NCI-H510A treated with DMSO at 0.1 percent for 48 hours (cell line): ENCODE measurements at places on chromosomes 1 and 21.

GRCh38 chr1:95073446-95073845, 695 bp upstream of the ALG14 start:
- DNase-seq, result no peak

GRCh38 chr1:45585496-45586075, 1.7 kb downstream of the NASP start:
- no peak for DNase-seq

DNA sequence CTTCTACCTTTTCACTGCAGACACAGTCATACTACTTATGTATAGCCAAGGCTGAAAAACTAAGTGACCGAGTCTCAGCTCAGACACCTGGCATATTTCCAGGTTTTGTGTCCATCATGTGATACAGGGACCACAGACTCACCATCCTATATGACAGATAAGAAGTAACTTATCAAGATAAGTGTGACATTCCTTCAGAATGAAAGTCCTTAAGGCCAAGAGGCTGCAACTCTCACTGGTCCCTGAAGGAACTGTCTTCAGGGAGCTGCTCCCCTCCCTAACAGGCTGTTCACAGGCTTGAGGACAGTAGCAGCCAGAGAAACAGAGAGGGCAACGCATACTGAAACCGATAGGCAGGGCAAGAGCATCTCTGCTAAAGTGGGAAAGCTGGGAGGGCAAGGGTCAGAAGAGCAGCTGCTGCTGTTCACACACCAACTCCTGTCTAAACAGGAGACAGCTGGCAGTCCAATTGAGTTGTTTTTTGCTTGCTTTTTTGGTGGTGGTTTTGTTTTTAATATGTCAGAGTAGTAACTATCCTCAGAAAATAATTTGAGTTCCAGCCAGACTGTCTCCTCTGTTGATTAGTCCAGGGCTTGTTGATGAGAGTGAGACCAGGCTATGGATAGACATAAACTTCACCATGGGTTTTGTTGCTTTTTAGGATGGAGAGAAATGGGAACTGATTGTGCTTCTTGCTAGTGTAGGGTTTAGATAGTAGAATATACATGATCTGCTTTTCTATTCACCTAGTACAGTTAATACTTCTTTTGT, 67.7 kb downstream of the MACF1 start:
- peak; percentile 100 for DNase-seq

GRCh38 chr1:227734546-227734855, 601 bp downstream of the JMJD4 start:
- no peak for DNase-seq

DNA sequence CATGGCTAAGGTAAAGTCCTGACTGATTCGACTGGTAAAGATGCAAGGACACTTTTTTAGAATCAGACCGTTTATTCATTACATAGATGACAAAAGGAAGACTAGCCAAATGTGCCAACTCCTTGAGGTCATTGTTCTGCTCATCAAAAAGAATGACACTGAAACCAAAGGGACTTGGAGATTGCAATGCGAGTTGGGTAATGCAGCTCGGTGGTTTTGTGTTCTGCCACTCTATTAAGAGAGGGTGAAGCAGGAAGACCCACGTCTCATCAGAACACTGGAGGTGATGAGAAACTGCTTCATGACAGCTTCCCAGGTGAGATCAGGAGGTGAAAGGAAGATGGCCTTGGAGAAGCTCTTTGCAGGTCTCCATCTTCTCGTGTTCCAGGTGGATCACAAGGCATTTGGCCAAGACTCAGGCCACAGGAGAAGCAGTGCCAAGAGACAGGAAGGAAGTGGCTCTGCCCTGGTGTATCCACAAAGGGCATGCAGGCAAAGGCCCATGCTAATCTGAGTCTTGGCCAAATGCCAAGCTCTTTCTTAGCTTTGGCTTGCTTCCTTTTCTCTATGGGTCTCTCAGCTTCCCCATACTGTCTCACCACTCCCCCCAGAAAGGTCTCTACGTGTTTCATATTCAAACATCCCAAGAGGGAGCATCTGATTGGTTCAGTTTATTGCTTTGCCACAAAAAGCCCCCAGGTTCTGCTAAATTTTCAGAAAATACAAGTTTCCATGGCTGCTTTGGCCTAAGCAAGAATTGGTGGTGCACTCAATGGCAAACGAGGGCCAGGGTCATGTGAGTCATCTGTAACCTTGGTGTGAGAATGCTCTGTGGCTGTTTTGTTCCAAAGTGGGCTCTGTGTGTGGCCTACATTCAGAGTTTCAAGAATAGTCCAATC, 5.7 kb upstream of the CCT8 start:
- DNase-seq, result no peak

DNA sequence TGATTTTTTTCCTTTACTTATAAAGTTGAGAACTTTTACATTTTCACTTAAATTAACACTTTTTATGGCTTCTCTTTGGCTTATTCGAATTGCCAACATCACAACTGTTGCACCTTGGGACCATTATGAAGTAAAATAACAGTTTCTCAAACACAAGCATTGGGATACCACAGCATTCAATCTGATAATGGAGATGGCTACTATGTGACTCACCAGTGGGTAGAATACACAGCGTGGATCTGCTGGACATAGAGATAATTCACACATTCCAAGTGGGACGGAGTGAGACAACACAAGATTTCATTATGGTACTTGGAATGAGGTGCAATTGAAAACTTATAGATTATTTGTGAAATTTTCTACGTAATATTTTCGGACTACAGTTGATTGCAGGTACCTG, 68.0 kb downstream of the ADAMTS1 start:
- DNase-seq, result no peak

GRCh38 chr1:94602316-94602715, 60.8 kb upstream of the F3 start:
- no peak for DNase-seq

DNA sequence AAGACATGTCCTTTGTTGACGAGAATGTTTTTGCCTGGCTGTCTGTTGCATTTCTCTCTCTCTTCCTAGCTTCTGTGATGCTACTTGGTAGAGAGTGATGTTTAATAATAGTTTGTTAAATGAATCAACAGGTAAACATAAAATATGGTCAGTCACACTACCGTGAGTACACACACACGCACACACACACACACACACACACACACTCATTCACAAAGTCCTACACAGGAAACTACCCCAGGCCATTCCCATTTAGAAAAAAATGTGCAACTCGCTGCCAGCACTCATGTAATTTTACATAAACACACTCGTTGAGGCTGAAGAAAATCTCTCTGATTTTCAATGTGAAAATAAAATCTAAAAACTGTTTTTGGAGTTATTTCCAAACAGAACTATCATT, 38.7 kb downstream of the RUNX1 start:
- no peak for DNase-seq

DNA sequence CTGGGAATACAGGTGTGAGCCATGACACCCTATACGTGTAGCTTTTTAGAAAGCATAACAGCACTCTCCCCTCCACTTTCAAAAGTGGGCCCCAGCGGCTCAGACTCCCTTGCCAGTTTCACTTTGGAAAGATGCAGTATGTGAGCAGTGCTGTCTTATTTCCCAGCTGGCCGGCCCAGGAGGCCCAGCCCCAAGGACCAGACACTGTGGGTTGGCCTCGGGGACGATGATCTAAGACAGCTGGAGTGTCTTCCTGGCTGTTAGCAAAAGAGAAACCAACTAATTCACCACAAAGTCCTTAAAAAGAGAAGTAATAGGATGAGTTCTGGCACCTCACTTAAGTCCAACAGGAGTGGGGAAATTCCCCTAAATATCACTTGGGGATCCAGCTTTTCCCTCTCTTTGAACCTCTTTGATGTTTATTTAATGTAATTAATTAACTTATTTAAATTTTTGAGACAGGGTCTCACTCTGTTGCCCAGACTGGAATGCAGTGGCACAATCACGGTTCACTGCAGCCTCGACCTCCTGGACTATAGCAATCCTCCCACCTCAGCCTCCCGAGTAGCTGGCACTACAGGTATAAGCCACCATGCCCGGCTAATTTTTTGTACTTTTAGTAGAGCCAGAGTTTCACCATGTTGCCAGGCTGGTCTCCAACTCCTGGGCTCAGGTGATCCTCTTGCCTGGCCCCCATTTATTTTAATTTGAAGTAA, 17.6 kb upstream of the CLIC4 start:
- no peak for DNase-seq

- no peak for DNase-seq
These were observed 6.9 kb upstream of the RAB7B start for GRCh38 chr1:206010060-206010459.

- peak; percentile 9 for DNase-seq
These were observed 413.4 kb downstream of the HLX start for GRCh38 chr1:221292652-221293051.

GRCh38 chr1:5125208-5125607, 470.8 kb downstream of the AJAP1 start:
- DNase-seq, result no peak

DNA sequence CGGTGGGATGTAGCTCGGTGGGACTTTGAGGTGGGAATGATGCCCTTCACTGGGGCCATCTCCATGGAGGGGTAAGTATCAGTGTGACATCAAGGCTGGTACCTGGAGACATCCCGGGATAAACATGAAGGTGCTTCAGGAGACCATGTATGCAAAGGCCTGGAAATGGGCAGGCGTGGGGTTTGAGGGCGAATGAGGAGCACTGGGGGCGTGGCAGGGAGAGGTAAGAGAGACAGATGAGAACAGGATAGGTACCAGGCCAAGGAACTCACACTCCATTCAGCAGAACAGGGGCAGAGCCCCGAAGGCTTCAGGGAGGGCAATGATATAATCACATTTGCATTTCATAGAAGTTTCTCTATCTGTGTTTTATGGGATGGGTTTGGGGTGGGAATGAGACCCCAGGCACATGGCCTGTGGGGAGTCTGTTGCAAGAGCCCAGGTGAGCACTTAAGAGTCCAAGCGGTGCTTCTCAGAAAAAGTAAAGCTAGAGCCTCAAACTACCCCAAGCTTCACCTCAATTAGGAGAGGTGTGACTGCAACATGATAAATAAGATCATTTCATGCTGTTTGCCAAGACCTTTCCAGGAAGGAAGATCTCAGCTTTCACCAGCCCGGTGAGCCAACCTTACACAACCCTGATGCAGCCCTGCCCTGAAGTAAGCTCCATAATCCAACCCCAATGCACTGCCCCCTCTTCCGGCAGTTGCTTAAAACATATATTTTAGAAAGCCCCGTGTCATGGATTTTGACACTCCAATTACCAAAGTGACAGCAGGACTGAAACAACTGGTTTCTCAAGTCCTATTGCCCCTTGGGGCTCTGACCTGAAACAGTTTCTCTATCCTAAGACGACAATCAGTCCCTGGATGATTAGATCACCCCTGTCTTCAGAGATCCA, 7.4 kb downstream of the S100A9 start:
- DNase-seq, result no peak

DNA sequence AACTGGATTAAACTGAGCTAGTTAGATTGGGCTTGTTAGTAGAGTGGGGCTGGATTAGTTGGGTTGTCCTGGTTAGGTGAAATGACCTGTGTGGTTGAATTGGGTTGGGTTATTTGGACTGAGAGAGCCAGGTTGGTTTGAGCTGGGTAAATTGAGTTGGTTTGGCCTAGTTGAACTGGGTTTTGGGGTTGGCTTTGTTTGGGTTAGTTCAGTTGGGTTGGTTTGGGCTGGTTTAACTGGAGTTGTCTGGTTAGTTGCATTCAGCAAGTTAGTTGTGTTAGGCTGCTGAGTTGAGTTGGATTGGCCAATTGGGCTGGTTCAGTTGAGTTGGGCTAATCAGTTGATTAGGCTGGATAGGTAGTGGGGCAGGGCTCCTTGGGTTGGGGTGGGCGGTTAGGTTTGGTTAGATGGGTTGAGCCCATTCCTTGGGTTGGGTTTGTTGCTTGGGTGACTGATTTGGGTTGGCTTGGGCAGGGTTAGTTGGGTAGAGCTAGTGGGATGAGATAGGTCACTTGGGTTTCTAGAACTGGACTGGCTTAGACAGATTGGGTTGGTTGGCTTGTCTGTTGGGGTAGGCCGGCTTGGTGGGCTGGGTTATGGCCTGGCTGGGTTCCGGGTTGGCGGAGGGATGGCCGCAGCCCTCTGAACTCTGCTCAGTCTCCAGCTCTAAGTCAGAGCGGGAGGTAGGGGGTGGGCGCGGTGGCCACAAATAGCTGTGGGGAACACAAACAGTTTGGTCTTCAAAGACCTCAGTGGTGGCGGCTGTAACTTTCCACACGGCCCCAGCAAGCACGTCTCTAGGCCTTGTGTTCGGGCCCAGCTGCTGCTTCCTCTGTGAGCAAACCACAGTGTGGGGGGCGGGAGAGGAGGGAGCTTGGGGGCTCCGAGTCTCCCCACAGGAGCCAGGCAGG, 67.2 kb upstream of the RUNX3 start:
- DNase-seq, result no peak

GRCh38 chr1:51303751-51304251, 26.6 kb downstream of the TTC39A start:
- no peak for DNase-seq

- DNase-seq, result no peak
These were observed 146.7 kb downstream of the KCNT2 start for GRCh38 chr1:196461521-196461920.

GRCh38 chr1:9847269-9847668, 23.5 kb upstream of the CLSTN1 start:
- DNase-seq, result no peak

- DNase-seq, result no peak
These were observed 23.0 kb upstream of the TMEM52 start for GRCh38 chr1:1941868-1942752.

DNA sequence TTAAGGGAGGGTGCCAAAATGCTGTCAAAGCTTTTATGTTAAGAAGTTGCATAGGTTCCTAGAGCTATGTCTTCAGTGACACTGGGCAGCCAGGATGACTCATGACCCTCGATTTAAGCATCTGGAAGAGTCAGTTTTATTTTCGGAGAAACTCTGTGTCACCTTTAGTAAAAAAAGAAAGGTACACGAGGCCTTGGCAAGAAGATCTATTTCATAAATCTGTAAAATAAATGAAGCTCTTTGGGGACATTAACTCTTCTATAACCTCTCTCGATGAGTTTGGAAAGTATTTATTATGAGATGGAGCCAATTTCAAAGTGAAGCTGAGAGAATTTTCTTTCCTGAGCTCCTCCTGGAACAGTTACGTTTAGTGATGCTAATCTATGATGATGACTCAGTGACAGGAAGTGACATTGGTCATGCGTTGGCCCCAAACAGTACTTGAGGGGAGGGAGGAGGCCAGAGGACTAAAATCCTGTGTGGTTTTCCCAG, 156.5 kb downstream of the HLX start:
- no peak for DNase-seq

- no peak for DNase-seq
These were observed 15.1 kb downstream of the CASP9 start for GRCh38 chr1:15508700-15509487.

GRCh38 chr1:53186533-53186932, 10.1 kb upstream of the CPT2 start:
- no peak for DNase-seq
